Temporal lobe (tissue), 4 donors: ENCODE measurements at places on chromosomes 4 and X. TPM values are rescaled to one million over a fixed set of nuclear protein-coding genes. Genes with fewer than 3 reads are reported as not detected.

Gene SCRG1
- total RNA-seq = 3.0 TPM

Gene ADAMTS3
- total RNA-seq = 14.8 TPM

Gene RBM47
- 22.4 TPM for total RNA-seq

Gene ADGRG2
- total RNA-seq = 3.0 TPM

Gene AWAT2
- total RNA-seq = not detected

Gene ASB9
- total RNA-seq = 0.25 TPM

Gene F9
- not detected for total RNA-seq

Gene USP17L27
- total RNA-seq = not detected

Gene LIMCH1
- total RNA-seq = 117 TPM

Gene ZCCHC12
- 46.2 TPM for total RNA-seq

Gene IL3RA
- 1.7 TPM for total RNA-seq

Gene SPIN4
- 8.9 TPM for total RNA-seq

Gene FRG2
- total RNA-seq = not detected

Gene BEX1
- 99.8 TPM for total RNA-seq

Gene RAB9B
- total RNA-seq = 33.2 TPM

Gene TRIM61
- 0.98 TPM for total RNA-seq

Gene GPRIN3
- total RNA-seq = 39.6 TPM

Gene TLR1
- 8.9 TPM for total RNA-seq

Gene HTN1
- total RNA-seq = not detected

Gene NSD2
- total RNA-seq = 90.0 TPM

Gene HSFX4
- total RNA-seq = not detected

Gene F8
- 4.2 TPM for total RNA-seq

Gene COX7B2
- total RNA-seq = not detected

Gene CT45A10
- not detected for total RNA-seq

Gene USP11
- total RNA-seq = 176 TPM

Gene NHSL2
- total RNA-seq = 1.7 TPM

Gene SMIM43
- 2.5 TPM for total RNA-seq

Gene CT45A5
- not detected for total RNA-seq

Gene PDE6B
- 4.7 TPM for total RNA-seq

Gene BRS3
- total RNA-seq = 0.49 TPM

Gene BST1
- total RNA-seq = 2.7 TPM

Gene ZNF81
- 17.0 TPM for total RNA-seq
